ENCODE measurements at places on chromosomes 7 and 10.

DNA sequence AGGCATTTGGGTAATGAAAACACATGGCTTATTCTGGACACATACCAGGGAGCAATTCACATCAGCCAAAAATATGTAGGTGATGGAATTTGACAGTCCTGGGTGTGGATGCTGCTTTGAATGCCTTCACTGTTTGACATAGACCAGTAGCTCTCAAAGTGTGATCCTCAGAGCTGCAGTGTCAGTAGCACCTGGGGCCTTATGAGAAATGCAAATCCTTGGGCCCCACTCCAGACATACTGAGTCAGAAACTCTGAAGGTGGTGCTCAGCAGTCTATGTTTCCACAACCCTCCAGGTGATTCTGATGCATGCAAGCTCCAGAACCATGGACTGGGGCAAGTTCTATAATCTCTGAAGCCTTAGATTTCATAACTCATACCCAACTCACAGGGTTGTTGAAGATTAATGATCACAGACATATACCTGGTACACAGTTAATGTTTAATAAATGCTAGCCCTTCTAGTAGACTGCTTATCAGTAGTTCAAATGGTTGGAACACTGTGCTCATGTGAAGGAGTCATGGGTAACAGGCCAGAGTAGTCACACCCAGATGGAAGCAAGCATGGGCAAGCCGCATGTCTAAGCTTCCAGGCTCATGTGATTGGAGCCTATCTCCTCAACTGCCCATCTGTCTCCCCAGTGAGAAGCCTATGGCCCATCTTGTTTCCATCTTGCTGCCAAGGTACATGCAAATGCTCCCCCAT, 715.7 kb downstream of the GRID1 start:
- DNase-seq: no peak

- no peak for DNase-seq
Observed at GRCh38 chr10:127848226-127848625, 44.5 kb downstream of the CLRN3 start.

- DNase-seq: peak; percentile 44
Observed at GRCh38 chr7:100896732-100897608, 1.3 kb upstream of the ACHE start.

DNA sequence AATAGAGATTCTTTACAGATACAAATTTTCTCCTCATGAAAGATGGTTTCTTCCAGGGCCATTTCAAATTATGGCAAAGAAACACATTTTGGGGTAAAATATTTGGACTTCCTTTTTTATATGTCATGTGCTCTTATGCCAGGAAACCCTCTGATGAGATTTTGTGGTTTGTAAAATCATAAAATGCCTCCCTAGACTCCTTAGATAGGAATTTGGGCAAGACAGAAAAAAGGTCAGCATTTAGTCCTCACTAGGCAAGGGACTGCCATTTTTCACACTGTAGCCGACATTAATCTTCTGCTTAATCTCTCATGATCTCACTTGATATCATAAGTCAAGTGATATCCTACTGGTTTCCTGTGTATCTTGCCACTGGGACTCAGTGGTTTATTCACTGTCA, 286.4 kb downstream of the ARHGAP12 start:
- DNase-seq: no peak

DNA sequence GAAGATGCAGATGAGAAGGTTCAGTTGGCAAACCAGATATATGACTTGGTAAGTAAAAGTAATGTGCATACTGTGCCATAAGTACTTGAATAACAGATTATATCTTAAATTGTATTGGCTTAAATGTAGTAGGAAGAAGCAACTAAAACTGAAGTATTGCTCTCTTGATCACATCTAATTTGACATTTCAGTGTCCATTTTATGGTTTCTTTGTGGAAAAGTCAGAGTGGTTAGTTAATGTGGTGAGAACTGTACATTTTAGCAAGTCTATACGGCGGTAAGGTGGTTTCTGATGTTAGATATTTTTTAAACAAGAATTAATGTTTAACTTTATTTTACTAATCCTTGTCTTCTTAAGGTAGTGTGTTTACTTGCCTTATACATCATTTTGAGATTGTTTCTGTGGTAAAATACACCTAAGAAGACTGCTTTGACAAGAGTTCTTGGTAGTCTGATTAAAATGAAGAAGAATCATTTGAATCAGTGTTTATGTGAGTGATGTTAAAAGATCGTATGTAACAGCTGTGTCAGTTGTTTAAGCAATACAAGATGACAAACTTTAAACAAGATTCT, 5.1 kb downstream of the ING3 start:
- DNase-seq: no peak

DNA sequence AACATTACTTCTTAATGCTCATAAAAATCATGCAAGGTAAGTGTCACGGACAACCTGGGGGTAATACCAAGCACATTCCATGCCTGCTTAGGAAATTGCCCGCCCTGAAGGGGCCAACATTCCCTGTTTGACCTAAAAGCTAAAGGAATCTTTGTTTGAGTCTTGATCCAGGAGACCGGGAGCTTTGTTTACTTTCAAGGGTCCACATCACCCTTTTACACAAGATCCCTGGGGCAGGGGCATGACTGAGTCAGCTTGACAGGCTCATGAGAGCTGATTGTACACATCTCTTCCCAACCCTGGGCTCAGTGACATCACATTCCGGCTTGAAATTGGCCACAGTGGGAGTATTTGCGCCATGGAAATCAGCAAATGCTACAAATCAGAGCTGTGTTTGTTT, 248.1 kb upstream of the HABP2 start:
- no peak for DNase-seq

GRCh38 chr7:40077849-40078248, 56.6 kb downstream of the MPLKIP start:
- no peak for DNase-seq

- no peak for DNase-seq
Observed at GRCh38 chr7:75889223-75889825, 10.5 kb downstream of the RHBDD2 start.

GRCh38 chr10:24929904-24930303, 22.5 kb downstream of the PRTFDC1 start:
- DNase-seq: no peak

GRCh38 chr10:74371696-74372095, 220.7 kb downstream of the ADK start:
- DNase-seq: no peak

DNA sequence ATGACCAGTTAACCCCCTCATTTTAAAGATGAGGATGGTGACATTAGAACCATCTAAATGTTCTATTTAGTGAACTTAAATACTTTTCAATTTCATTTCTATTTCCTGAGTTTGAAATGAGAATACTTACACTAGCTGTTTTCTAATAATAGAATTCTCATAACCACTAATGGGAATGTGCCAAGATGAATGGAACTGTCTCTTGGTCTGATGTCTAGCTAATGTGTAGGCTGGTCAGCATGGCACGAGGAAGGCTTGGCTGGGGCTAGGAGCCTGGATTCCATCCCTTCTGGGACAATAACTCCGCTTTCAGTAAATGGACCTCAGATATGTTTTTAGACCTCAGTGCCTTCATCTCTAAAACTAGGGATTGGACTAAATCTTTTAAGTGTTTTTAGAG, 185.8 kb upstream of the NRP1 start:
- no peak for DNase-seq

DNA sequence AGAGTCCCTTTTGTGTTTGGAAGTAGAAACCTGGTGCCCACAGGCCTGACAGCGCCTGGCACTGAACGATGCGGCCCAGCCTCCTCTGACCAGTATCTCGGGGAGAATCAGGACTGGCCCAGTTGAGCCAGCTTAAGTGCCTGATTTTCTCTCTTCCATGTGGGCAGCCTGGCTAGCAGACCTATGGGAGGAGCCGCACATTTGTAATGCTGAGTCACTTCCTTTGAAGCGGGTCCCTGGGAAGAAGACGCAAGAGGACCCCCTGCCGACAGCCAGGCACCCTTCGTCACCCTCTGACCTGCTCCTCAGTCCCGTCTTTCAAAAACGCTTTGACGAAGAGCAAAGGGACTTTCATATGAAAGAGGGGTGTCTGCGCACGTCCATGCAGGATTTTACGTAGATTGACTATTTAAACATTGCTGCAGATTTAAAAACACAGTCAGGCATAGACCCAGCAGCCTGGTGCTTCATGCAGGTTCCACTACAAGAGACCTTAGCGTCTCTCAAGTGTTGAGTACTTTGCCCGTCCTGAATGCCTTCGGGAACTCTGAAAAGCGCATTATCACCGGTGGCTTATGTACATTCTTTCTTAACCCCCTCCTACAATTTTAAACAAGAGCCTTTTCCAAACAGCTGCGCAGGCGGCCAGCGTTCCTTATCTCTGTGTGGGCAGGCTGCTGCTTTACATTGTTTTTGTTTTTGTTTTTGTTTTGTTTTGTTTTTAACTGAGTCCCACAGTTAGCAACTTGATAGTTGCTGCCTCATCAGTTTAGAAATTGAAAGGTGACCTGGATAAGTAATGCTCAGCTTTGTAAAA, 36.5 kb upstream of the AP5Z1 start:
- no peak for DNase-seq

- no peak for DNase-seq
Observed at GRCh38 chr7:142443216-142444010, 185.6 kb upstream of the PRSS58 start.

GRCh38 chr7:116626886-116627285, 45.1 kb upstream of the MET start:
- no peak for DNase-seq

DNA sequence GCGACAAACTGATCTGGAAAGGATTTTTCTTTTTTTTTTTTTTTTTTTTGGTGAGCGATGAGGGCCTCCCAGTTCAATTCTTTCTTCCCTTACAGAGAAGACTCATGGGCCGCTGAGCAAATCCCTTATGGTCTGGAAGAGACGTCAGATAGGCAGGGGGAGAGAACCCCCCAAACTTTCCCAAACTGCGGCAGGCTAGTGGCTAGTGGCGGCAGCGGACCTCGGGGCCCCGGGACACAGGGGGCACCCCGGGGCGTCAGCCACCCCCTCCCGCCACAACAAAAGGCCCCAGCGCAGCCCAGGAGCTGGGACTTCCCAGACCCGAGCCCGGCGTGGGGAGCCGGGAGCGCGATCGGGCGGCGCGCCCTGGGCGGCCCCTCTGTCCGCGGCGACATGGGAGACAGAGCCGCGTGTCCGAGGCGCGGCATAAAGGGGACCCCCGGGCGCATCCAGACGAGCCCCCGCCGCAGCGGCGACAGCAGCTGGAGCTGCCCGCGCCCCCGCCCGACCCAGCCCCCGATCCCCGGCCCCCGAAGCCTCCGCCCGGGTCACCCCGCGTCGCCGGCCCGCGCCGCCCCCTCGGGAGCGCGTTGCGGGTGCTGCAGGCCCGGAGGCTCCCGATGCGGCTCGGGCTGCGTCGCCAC, 755 bp downstream of the FAM171A1 start:
- DNase-seq: peak; percentile 36

DNA sequence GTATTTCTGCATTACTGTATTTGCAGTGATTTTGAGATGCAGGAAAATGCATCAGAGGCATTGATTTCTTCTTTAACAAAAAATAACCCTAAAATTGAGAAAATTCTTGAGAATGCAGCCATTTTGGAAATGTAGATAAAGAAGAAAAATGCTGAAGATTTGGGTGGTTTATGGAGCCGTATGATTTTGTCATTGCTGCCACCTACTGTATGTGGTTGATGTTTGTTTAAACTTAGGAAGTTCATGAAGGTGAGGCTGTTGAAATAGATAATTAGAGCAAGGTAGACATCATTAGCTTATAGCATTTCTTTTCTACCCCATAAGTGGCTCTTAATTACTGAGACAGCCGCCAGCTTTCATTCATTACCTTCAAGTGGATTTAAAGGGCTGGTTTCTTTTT, 92.1 kb upstream of the SAMD8 start:
- no peak for DNase-seq

GRCh38 chr7:29282819-29283414, 88.3 kb downstream of the CHN2 start:
- no peak for DNase-seq

DNA sequence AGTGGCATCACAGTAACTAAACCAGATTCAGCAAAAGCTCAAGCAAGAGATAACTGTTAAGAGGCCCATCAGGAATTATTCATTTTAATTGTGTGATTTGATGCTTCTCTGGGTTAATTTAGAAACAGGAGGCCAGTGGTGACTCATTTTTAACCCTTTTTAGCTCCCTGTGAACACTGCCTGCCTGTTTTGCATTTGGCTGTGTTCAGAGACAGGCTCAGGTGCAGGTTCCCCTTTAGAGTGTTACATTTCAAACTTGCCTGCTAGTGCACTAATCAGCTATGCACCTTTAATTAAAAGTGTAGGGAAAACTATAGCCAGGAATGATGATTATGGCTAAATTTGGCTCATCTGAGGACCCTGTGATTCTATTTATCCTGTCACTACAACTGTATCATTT, 6.5 kb downstream of the STAMBPL1 start:
- no peak for DNase-seq

GRCh38 chr7:148472406-148472805, 118.2 kb upstream of the C7orf33 start:
- no peak for DNase-seq

GRCh38 chr10:58810751-58811150, 298.1 kb downstream of the BICC1 start:
- DNase-seq: no peak

DNA sequence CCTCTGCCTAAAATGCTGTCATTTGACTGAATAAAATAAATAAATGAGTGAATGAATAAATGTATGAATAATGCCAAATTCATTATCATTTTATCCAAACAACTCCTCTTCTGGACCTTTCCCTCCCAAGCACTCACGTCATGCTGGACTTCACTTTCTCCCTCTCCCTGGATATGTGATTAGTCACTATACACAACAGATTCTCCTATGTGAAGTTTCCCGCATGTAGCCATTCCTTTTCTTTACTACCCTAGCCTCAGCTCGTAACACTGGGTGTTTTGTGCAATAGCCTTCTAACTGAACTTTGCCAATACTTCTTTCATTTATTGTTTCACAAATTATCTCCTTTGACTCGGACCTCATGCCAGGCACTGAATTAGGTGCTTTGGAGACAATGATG, 87.6 kb upstream of the IL6 start:
- DNase-seq: no peak

- DNase-seq: no peak
Observed at GRCh38 chr10:101482568-101482967, 105.5 kb downstream of the POLL start.

- DNase-seq: no peak
Observed at GRCh38 chr10:11602358-11602757, 9.1 kb downstream of the USP6NL start.

DNA sequence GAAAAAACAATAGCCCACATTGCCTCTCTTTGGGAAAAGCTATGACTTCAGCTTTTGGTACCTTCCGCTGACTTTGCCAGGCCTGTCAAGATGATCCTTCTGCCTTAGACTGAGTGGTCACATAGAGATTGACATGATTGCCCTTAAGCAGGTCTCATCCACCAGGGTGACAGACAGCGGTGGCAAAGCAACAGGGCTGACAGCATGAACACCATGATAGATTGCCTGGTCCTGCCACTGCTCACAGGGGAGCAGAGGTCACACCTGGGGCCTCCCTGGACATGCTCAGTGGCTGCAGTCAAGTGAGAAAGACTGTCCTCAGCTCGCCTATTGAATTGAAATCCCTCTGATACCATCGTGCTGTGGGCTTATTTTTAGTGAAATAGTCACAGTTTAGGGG, 1080.2 kb downstream of the KCNMA1 start:
- no peak for DNase-seq

Measured in C1 segment of cervical spinal cord (tissue), 14 donors.